Activated T-helper 9 cell treated with anti-CD3 and anti-CD28 coated beads, Interleukin-2, amount 50 U/mL, for 16 hours (primary cell): ENCODE measurements at places on chromosomes 2 and 18.

- DNase-seq: no peak
Observed at GRCh38 chr2:164903204-164903603, 52.1 kb downstream of the SLC38A11 start.

GRCh38 chr18:65415098-65415497 lies 335.7 kb upstream of the CDH7 start:
- no peak for DNase-seq

- no peak for DNase-seq
Observed at GRCh38 chr2:183172220-183172887, 48.1 kb downstream of the NUP35 start.

DNA sequence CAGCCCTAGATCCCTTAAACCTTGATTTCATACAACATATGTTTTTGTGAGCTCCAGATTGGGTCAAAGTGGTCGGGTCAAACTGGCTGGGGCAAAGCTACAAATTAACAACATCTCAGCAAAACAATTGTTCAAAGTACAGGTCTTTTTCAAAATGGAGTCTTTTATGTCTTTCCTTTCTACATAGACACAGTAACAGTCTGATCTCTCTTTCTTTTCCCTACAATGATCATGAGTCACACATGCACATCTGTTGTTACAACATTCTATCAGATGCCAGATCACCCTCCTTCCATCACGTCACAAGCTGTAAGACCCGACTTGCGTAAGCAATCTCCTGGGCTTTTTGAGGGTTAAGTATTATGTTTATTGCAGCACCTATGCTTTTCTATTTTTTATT lies 55.1 kb downstream of the RHOB start:
- no peak for DNase-seq

DNA sequence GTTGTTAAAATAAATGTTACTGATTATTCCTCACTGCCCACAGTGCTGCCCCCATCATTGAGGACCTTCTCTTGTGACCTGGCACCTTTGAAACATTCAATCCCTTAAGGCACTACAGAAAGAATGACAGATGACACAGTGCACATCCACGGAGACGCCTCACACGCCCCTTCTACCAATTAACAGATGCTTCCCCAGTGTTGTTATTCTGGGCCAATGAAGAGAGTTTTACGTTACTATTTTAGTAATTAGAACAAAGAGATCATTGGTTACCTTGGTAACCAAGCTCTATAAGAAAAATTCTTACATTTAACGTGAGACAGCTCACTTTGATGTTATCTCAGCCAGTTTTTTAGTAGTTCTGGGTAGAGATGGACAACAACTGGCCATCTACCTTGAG lies 152.0 kb downstream of the ZNF236 start:
- DNase-seq: no peak

DNA sequence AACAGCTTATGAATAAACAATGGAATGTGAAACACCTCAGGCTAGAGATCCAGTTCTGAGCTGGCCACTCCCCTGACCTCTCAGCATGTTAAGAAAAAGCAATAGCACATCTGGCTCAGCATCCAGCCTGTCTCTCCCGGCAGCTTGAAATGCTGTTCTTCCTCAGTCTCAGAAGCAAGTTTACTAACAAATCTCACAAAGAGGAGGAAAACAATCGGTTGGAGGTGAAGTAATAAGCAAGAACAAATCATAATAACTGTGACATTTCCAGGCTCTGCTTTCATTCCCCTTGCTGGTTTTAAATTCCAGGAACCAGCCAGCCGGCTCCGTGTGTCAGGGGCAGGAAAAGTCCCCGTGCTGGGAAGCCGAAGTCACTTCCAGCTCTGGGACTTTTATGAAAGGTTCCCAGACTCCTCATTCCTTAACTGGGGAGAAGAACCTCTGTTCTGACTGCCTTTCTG lies 133.9 kb upstream of the ARL4C start:
- no peak for DNase-seq

GRCh38 chr2:150689590-150689989 lies 202.1 kb upstream of the RND3 start:
- DNase-seq: no peak

DNA sequence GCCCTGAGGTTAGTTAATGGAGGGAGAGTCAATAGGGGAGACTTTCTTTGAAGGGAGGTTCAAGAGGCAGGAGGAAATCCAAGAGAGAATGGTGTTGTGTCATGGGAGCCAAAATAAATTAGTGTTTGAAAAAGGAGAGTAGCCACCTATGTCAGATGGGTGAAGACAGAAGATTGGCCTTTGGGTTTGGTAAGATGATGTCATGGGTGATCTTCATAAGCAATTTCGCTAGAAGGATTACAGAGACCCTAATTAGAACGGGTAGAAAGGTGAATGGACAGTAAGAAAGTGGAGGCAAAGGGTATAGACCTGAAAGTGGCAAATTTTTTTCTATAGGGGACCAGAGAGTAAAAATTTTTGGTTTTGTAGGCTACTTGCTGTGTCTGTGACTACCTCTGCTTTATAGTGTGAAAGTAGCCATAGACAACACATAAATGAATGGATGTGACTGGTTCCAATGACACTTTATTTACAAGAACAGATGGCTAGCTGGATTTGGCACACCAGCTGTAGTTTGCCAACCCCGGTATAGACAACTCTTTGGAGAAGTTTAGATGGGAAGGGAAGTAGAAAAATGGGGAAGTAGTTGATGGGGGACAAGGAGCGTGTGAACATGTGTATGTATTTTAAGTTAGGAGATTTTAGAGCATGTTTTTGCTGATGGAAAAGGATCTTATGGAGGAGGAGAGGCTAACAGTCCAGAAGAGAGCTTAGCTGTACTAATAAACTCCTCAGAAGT lies 9.3 kb downstream of the STAMBP start:
- no peak for DNase-seq

DNA sequence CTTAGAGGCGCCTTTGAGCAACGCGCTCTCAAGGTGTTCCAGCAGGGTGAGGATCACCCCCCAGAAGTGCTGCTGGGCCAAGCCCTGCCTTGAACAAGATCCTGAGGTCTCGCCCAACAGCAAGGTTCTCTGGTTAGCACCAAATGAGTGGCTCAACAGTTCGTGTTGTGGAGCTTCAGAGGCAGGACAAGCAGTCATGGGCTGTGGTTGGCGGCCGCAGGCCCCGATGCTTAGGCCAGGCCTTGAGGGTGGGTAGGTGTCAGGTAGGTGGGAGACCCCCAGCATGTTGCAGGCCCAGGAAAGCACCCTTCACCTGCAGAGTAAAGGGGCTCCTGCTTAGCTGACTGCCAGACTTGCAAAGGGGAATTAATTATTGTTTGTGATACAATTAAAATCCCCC lies 70.2 kb upstream of the FOSL2 start:
- no peak for DNase-seq

GRCh38 chr2:2926858-2927175 lies 450.8 kb downstream of the EIPR1 start:
- no peak for DNase-seq

DNA sequence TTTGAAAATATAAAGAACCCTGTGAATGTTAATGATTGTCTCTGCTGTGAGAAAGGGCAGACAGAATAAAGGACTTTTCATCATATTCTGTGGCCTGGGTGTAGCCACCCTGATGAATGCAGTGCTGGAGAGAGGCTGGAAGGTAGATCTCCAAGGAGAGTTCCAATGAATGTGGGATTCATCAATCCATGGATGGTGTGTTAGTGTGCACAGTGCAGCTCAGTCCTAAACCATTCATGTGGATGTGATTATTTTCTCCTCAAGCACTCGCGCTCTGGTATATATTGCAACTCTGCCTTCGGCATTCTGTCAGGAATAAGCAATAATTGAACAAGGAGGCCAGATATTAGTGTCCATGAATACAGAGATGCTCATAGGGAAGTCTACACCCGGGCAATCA lies 47.1 kb downstream of the LRRTM1 start:
- DNase-seq: no peak

GRCh38 chr2:38416296-38417036 lies 39.4 kb upstream of the ATL2 start:
- no peak for DNase-seq

DNA sequence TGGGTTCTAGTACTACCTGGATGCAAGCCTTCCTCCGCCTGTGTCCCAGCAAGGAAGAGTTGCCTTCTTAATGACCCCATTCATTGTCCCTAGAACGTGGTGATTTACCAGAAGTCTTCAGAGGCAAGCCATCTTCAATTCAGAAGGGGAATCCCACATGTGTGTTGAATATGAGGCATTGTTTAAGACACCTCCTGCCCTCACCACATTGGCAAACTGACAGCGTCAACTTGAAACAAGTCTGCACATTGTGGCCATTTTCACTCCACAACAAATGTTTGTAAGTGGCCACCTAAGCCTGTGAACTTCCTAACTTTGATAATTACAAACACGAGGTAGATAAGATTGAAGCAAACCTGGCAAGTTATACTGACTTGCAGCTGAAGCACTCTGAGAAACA lies 83.7 kb downstream of the TCF7L1 start:
- no peak for DNase-seq

GRCh38 chr2:159913900-159914299 lies 115.9 kb upstream of the CD302 start:
- DNase-seq: no peak

DNA sequence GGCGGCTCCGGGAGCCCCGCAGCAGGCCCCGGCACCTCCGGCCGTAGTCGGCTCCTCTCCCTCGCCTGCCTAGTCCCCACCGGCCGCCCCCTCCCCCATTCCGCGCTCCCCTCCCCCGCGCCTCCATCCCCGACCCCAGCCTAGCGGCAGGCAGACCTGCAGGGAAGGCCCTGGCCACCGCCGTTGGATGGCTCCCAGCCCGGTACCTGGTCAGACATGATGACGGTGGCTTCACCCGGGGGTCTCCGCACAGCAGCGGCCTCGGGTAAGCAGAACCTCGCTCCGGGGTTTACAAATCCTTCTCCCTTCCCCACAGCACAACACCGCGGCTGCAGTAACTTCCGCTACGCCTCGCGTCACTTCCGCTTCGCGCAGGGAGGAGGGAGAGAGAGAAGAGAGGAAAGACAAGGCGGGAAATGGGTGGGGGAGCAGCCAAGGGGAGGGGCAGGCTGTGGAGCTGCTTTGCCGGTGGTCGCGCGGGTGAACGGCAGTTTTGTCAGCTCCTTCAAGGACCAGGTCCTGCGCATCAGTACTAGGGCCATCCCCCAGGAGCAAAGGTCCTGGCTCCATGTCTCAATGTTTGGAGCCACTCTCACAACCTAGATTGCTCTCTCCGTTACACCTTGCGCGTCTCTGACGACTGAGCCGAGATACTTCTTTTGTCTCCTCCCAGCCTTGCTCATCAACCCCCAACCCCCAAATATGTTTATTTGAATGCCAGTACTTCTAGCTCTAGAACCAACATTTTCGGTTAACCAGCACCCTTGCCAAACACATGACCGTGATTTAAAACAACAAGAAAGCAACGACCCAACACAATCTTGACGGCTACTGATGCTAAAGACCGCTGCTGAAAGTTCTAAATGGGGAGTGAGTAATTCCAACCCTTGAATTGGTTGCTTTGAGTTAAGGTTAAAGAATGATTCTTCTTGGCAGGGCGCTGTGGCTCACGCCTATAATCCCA lies at the start of gene SUMO1:
Gene SUMO1, minus strand, starts transcription at position 364 of the 964 bp plus-strand sequence. Its CDS starts 146 bp downstream, at position 218.
- peak; percentile 86 for DNase-seq

DNA sequence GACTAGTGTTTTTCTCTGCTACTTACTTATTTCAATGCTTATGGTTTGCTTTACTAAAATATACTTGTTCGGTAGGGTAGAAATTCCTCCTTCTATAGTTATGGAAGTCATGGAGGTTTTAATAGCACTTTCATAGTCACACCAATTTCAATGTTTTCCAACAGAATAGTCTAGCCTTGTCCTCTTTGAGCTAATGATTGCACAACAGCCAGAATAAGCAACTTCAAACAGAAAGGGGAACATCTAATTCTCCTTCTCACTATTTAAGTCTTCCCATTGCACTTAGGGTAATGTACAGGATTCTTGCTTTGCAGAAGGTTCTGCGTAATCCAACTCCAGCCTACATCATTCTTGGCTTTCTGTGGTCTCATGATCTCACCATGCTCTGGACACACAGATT lies 287.7 kb upstream of the GCFC2 start:
- no peak for DNase-seq

DNA sequence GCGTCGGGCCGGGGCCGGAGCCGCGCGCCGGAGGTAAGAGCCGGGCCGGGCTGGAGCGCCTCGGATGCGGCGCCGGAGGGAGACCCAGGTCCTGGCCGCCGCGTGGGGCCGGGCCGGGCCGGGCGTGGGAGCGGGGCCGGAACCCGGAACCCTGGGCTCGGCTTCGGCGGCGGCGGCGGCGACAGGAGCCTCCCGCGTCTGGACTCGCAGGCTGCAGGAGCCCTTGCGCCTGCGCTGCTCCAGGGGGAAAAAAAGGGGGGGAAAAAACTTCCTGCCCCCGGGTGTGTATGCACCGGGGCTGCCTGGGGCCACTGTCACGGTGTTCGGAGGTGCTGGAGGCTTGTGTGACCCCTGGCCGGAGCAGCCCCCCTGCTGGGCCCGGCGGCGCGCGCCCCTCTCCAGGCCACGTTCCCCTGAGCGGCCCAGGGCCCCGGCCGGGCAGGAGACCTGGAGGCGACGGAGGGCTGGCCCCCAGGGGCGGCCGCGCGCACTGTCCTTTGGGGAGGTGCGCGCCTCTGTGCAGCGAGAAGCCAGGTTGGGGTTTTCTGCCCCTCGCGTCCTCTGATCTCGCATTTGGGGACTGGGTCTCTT lies 864 bp downstream of the KLHL29 start:
- DNase-seq: no peak

GRCh38 chr2:173998386-173998785 lies 33.2 kb upstream of the SP3 start:
- no peak for DNase-seq

GRCh38 chr2:10267551-10268465 lies 34.9 kb upstream of the HPCAL1 start:
- no peak for DNase-seq

DNA sequence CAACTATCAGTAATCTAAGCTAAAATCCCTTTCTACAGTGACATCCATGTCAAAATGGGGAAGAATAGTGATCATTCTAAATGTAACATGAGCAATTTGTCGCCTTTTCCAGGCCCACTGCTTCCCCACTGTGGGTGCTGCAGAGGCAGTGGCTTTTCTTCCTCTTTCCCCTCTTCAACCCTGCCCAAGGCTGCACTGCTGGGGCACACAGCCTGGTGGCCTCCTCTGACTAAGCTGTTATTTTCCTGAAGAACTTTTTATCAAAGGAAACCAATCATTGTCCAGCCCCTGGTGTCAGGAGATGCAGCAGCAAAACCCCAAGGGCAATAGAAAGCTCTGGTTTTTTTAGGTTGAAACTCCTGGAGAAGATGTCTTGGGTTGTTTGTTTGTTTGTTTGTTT lies 117.6 kb upstream of the KLF7 start:
- no peak for DNase-seq

GRCh38 chr2:20181761-20182160 lies 43.2 kb downstream of the SDC1 start:
- DNase-seq: no peak

GRCh38 chr2:169767243-169767888 lies 31.3 kb upstream of the SSB start:
- peak; percentile 10 for DNase-seq

GRCh38 chr2:63192889-63193774 lies 142.5 kb downstream of the OTX1 start:
- DNase-seq: no peak

GRCh38 chr2:49240608-49241007 lies 86.3 kb upstream of the FSHR start:
- DNase-seq: no peak

GRCh38 chr2:27211241-27211942 lies 449 bp upstream of the ATRAID start:
- no peak for DNase-seq
